ENCODE measurements at places on chromosomes 13 and 19. TPM values are rescaled to one million over a fixed set of nuclear protein-coding genes. Genes with fewer than 3 reads are reported as not detected.
A peak's percentile ranks its signal among the peaks of the same experiment; 100 is the strongest.

- DNase-seq: no peak
Observed at GRCh38 chr13:89407357-89407756, 1736.2 kb downstream of the SLITRK5 start.

- no peak for DNase-seq
Observed at GRCh38 chr19:45676851-45677263, 8.8 kb downstream of the GIPR start.

- no peak for DNase-seq
Observed at GRCh38 chr13:41405367-41405766, 52.0 kb upstream of the RGCC start.

GRCh38 chr13:33723772-33724435, 94.0 kb upstream of the RFC3 start:
- DNase-seq: peak; percentile 22

DNA sequence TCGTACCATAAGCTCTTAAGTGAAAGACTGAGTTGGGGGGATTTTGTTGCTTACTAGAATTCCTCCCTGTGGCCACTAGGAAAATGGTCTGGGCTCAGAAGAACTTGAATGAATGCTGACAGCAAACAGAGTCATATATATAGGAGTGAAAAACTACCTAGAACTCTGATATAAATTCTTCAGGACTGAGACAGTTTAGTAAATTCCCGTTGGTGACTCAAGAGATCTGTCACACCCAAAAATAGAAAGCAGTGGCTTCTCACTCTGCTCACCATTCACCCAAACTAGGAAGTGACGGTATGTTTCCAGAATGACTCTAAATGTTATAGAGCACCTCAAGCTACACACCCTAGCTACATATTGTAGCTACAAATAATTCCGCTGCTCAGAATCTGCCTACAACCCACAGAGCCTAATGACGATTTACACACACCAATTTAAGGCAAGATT, 116.2 kb downstream of the TBC1D4 start:
- no peak for DNase-seq

- peak; percentile 56 for DNase-seq
Observed at GRCh38 chr13:30114571-30115256, 192.6 kb downstream of the KATNAL1 start.

DNA sequence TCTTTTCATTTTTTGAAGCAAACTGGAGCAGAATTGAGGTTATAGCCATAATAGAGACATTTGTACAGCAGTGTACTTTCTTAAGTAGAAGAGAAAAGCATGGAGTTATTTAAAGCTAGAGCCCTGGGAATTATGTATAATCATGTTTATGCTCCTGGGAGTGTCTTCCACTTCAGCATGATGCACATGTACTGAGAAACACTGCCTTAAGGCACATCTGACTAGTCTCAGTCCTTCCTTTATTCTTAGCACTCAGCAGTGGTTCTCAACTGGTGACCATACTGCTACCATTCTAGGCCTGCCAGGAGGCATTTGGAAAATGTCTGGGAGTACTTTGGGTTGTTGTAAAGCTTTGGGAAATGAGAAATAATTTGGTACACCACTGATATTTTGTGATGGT, 45.8 kb downstream of the VWA8 start:
- DNase-seq: no peak

- no peak for DNase-seq
Observed at GRCh38 chr13:31978021-31978420, 53.6 kb upstream of the FRY start.

DNA sequence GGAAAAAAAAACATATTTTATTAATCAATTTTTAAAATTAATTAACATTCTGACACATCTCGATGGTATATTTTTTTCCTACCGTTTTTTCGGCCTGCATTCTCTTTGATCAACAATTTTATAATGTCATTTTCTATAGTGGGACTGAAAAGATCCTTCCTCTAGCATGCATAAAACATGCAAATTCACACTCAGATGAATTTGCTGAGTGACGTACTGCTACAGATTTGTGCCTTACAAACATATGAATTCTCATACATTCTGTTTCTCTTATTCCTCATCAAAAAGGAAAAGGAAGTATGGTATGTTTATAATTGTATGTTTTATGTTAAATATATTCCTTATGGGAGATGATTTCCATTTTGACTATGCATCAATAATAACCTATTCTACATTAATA, 458.2 kb downstream of the TSHZ3 start:
- no peak for DNase-seq

DNA sequence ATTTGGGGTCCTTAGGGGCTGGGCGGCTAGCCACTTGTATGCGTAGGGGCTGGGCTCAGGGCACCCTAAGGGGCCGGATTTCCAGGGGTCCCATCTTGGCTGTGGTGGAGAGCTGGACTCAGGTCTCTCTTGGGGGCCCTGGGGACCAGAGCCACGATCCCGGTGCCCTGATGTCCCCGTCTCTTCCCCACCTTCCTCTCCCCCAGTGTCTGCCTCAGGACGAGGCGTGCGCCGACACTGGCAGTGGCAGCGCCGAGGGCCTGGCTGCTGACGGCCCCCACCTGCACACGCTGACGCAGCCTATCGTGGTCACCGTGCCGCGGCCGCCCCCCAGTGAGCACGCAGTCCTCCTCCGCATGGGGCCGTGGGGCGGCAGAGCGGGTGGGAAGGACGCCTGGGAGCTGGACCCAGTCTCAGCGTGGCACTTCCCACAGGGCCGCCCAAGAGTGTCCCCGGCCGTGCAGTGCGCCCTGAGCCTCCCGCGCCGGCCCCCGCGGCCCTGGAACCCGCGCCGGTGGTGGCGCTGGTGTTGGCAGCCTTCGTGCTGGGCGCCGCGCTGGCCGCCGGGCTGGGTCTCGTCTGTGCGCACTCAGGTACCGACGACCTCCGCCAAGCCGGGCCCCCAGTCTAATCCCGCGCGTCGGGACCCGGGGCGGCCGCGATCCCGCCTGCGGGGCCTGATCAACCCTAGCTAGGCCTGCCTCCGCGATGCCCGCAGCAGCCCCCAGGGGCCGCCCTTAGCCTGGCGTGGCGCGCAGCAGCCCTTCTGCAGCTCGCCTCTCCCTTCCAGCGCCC, 2.7 kb upstream of the SNAPC2 start:
- no peak for DNase-seq

GRCh38 chr13:44739120-44739519, 163.0 kb upstream of the TSC22D1 start:
- DNase-seq: no peak

DNA sequence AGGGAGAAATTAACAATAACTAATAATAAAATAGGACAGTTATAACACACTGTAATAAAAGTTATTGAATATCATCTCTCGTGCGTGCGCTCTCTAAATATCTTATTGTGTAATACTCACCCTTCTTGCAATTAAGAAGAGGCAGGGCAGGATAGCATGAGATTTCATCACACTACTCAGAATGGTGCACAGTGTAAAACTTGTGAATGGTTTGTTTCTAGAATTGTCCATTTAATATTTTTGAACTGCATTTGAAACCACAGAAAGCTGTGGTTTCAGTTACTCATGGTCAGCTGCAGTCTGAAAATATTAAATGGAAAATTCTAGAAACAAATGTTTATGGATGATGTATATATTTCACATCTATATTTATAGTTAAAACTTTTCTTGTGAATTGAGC, 161.1 kb downstream of the DCT start:
- no peak for DNase-seq

DNA sequence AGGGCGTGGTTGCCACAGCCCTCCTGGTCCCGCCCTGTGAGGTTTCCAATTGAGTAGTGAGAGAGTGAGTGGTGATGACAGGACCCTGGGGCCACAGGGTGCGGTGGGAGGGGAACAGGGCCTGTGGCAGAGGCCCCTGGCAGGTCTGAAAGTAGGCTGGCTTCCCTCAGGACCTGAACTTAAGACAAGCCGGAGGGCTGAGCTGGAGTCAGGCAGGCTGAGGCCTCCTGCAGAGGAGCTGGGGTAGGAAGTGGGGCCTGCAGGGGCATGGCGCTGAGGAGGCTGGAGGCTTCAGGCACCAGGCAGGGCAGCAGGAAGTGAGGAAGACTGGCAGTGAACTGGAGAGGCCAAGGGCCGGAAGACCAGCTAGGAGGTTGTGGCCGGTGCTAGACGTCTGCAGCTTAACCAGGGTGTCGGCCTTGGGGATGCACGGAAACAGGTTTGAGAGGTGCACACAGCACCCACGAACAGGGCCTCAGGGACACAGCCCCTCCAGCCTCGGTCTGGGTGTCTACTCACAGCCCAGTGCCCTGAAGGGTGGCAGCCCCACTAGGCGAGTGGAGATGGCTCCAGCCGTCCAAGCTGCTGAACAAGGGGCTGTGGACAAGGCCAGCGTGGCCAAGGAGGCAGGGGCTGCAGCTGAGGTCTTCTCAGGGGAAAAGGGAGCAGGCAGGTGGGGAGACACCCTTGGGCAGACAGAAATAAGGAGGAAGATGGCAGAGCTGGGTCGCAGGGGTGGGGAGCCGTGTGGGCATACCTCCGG, 17.8 kb downstream of the POP4 start:
- no peak for DNase-seq

GRCh38 chr13:25901460-25902376, 150.1 kb downstream of the SHISA2 start:
- no peak for DNase-seq

- DNase-seq: no peak
Observed at GRCh38 chr19:18137657-18138339, 15.2 kb upstream of the PIK3R2 start.

DNA sequence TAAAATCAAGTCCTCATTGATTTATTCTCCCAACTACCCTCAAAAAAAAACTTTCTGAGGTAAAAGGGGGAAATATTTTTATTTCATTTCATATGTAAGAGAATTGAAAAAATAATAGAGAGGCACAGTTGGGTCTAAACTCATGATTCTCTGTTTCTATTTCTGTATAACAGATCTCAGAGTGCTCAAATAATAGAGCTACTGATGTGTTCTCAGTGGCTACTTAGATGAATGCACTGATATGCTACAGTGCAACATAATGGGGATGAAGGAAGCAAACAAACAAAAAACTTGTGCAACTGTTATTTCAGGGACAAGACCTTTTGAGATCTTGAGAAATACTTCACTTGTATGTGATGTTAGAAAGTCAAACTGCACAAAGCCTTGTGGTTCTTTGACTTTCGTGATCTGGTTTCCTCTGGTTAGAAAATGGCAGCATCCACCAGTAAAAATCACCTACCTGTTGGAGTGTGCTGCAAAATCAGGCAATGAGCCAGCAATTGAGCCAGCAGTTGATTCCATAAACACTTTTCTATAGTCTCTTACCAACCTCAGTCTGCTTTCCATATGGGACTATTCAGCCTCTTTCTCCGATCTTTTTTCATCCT, 9.7 kb upstream of the DACH1 start:
- no peak for DNase-seq

- no peak for DNase-seq
Observed at GRCh38 chr19:17183858-17184321, 31.3 kb upstream of the USE1 start.

- DNase-seq: peak; percentile 71
Observed at GRCh38 chr19:6066661-6067646, 43.3 kb downstream of the RFX2 start.

DNA sequence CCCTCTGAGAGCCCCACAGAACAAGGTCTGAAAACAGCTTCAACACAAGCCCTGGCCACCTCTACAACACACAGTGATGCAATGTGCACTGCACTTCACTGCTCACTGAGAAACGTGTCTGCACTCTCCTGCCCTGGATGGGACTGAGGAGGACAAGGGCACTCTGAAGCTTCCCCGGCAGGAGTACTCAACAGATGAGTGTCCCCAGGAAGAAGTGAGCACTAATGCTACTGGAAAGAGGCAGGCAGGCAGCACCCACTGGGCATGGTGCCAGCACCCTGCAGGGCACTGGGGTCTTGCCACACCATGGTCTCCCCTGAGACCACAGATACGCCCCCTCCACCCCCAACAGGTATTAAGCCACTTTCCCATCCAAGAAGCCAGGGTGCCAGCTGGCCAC, 17.7 kb upstream of the SLC35E1 start:
- DNase-seq: no peak

GRCh38 chr19:5142725-5143097, 173.8 kb downstream of the KDM4B start:
- no peak for DNase-seq

GRCh38 chr19:27765912-27766725, 1446.8 kb downstream of the UQCRFS1 start:
- DNase-seq: no peak

DNA sequence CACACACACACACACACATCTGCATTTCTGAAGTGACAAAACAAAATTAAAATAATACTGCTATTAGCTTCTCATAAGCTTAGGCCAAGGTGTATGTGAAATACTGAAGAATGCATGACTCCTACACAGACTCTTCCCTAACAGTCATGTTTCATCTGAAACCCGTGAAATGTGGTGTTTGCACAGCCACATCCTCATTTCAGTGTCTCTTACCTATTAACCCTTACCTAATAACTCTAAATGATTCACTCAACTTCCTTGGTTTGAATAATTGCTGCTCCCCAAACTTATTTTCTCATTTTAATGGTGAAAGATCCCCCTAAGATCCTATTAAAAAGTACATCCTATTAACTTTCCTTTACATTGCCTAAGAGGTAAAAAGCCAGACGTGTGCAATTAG, 117.6 kb downstream of the MIPEP start:
- DNase-seq: no peak

- DNase-seq: no peak
Observed at GRCh38 chr19:27647423-27647822, 1565.5 kb downstream of the UQCRFS1 start.

- no peak for DNase-seq
Observed at GRCh38 chr13:102399791-102400674, 1.8 kb downstream of the FGF14 start.

DNA sequence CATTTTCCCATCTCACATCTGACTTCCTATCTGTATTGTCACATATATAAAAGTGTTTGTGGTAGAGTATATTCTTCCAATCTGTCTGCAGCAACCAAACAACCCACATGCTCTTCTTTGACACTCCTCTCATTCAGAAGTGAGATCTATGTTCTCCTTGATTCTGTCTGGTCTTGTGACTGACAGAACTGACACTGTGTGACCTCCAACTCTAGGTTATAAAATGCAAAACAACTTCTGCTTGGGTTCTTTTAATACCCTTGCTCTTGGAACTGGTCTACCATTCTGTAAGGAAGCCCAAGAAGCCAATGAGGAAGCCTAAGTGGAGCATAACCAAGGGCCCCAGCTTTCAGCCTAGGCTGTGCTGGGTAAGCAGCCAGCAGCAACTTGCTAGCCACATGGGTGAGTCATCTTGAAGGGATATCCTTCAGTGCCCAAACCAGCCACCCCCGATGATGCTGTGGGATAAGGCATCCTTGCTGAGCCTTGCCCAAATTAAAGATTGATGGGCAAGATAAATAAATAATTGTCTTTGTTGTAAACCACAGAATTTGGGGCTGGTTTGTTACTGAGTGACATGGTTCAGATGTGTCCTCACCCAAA, 18.4 kb upstream of the ITM2B start:
- no peak for DNase-seq

- no peak for DNase-seq
Observed at GRCh38 chr19:37986048-37986750, 79.2 kb downstream of the SIPA1L3 start.

Gene SLC15A1
- total RNA-seq: not detected

Gene C1QTNF9
- not detected for total RNA-seq

Gene TMC4
- total RNA-seq: 7.1 TPM

Gene MICU2
- total RNA-seq: 41.5 TPM

Gene KRTDAP
- not detected for total RNA-seq

Gene ZNF587
- 12.9 TPM for total RNA-seq

Gene PSPN
- not detected for total RNA-seq

All from ascending aorta (tissue), 2 donors.